ENCODE measurements at places on chromosomes 1 and 21. TPM values are rescaled to one million over a fixed set of nuclear protein-coding genes. Genes with fewer than 3 reads are reported as not detected.

CYP4X1 gene
- total RNA-seq = not detected

SMCP gene
- total RNA-seq = not detected

CFAP141 gene
- total RNA-seq = not detected

LRRC38 gene
- not detected for total RNA-seq

ZMYND12 gene
- 0.44 TPM for total RNA-seq

SERTAD4 gene
- total RNA-seq = not detected

IL10 gene
- not detected for total RNA-seq

SLC44A5 gene
- 0.89 TPM for total RNA-seq

CYP4A22 gene
- not detected for total RNA-seq

AMY2A gene
- not detected for total RNA-seq

NBPF4 gene
- 0.11 TPM for total RNA-seq

TFF1 gene
- total RNA-seq = not detected

MYOG gene
- not detected for total RNA-seq

EPS8L3 gene
- total RNA-seq = not detected

S100A5 gene
- 2.7 TPM for total RNA-seq

PTPN7 gene
- total RNA-seq = 172 TPM

KRTAP19-1 gene
- total RNA-seq = not detected

CD1E gene
- not detected for total RNA-seq

THEMIS2 gene
- total RNA-seq = 35.4 TPM

FCGR3B gene
- total RNA-seq = not detected

HPCA gene
- total RNA-seq = 0.40 TPM

LAX1 gene
- 26.3 TPM for total RNA-seq

FCRL6 gene
- total RNA-seq = 6.0 TPM

UBL4B gene
- total RNA-seq = not detected

IFI44L gene
- total RNA-seq = 278 TPM

CRP gene
- total RNA-seq = not detected

NPL gene
- total RNA-seq = 6.2 TPM

SSU72 gene
- total RNA-seq = 118 TPM

ANGPTL3 gene
- not detected for total RNA-seq

MEX3A gene
- total RNA-seq = 0.09 TPM

TTC24 gene
- total RNA-seq = 24.1 TPM

CYP2J2 gene
- 3.6 TPM for total RNA-seq

KCNE2 gene
- total RNA-seq = not detected

GJA9 gene
- not detected for total RNA-seq

CALML6 gene
- 0.82 TPM for total RNA-seq

SPATA46 gene
- not detected for total RNA-seq

TNFRSF25 gene
- 137 TPM for total RNA-seq

SLC1A7 gene
- not detected for total RNA-seq

CR1L gene
- 1.1 TPM for total RNA-seq

LRRC3 gene
- total RNA-seq = 3.5 TPM

SAMD13 gene
- 1.2 TPM for total RNA-seq
